ENCODE measurements at places on chromosomes 3 and 15.
A peak's percentile ranks its signal among the peaks of the same experiment; 100 is the strongest.

GRCh38 chr15:92452143-92452542 is 58.5 kb downstream of the ST8SIA2 start:
- no peaks in the 10 kb centered on the region for H3K36me3 ChIP-seq
- H3K4me1 ChIP-seq = no peaks in the 10 kb centered on the region
- no peaks in the 10 kb centered on the region for H3K27me3 ChIP-seq
- no peak overlapping the region for H3K27ac ChIP-seq

GRCh38 chr3:166837535-166837934 is 542.6 kb downstream of the ZBBX start:
- no peaks in the 10 kb centered on the region for H3K36me3 ChIP-seq
- H3K27ac ChIP-seq = no peak overlapping the region
- no peak overlapping the region for H3K4me3 ChIP-seq
- no peaks in the 10 kb centered on the region for H3K4me1 ChIP-seq
- DNase-seq = no peak

- no peak for DNase-seq
- H3K4me3 ChIP-seq = no peak overlapping the region
- H3K27me3 ChIP-seq = peaks cover 7% of the 10 kb centered on the region
- H3K36me3 ChIP-seq = no peaks in the 10 kb centered on the region
Observed at GRCh38 chr3:9019259-9019961, 56.1 kb upstream of the RAD18 start.

- H3K27me3 ChIP-seq = peaks cover 15% of the 10 kb centered on the region
- H3K36me3 ChIP-seq = no peaks in the 10 kb centered on the region
Observed at GRCh38 chr15:52114261-52115055, 1.9 kb upstream of the BCL2L10 start.

GRCh38 chr3:169227911-169228310 is 435.6 kb downstream of the MECOM start:
- no peaks in the 10 kb centered on the region for H3K36me3 ChIP-seq
- no peak for DNase-seq
- no peaks in the 10 kb centered on the region for H3K4me1 ChIP-seq
- H3K4me3 ChIP-seq = no peak overlapping the region
- no peak overlapping the region for H3K27ac ChIP-seq

DNA sequence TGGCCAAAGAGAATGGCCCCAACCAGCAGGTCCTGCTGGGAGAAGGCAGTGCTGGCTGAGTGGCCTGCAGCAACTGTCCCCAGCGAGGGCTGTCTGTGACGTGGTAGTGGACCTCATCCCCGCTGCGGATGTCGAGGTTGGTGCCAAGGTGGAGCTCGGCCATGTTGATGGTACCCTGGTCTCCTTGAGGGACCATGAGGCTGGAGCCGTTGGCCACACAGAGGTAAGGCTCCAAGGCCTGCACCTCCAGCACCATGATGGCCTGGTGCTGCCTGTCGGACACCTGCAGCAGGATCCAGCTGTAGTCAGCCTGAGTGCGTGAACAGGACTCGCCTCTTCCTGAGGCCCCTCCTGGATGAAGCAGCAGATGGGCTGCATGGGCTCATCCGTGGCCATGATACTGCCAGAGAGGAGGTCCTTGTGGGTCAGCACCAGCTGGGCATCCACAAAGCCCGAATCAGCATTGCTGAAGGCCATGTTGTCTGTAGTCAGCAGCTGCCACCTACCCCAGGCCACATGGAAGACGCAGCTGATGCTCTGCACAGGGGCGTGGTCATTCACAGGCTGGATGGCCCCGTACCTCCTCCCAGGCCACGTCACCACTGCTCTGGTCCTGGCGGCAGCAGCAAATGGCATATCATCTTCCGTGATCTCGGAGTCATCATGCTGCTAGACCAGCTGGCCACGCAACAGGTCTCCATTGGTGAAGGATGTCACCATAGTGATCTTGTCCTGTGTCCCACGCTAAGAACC is 167.5 kb downstream of the GOLGA6L4 start:
- no peaks in the 10 kb centered on the region for H3K36me3 ChIP-seq
- H3K27ac ChIP-seq = no peak overlapping the region
- no peaks in the 10 kb centered on the region for H3K27me3 ChIP-seq
- no peak overlapping the region for H3K4me3 ChIP-seq
- no peaks in the 10 kb centered on the region for H3K4me1 ChIP-seq

DNA sequence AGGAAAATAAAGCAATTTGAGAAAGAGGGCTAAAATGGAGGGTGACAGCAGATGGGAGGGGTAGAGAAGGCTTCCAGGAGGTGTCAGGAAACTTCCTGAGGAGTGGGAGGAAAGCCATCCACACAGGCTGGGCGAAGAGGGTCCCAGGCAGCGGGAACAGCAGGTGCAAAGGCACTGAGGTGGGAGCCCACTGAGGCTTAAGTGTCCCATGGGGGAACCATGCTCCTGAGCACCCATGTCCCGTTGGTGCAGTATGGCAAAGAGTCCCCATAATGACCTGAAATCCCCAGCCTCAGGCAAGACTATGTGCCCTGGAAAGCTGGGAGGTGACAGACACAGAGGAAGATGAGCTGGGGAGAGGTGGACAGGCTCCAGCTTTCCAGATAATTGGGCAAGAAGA is 30.0 kb downstream of the CFAP100 start:
- H3K4me1 ChIP-seq = no peaks in the 10 kb centered on the region
- H3K27ac ChIP-seq = no peak overlapping the region
- no peaks in the 10 kb centered on the region for H3K27me3 ChIP-seq
- no peak overlapping the region for H3K4me3 ChIP-seq
- peaks cover 16% of the 10 kb centered on the region for H3K36me3 ChIP-seq

DNA sequence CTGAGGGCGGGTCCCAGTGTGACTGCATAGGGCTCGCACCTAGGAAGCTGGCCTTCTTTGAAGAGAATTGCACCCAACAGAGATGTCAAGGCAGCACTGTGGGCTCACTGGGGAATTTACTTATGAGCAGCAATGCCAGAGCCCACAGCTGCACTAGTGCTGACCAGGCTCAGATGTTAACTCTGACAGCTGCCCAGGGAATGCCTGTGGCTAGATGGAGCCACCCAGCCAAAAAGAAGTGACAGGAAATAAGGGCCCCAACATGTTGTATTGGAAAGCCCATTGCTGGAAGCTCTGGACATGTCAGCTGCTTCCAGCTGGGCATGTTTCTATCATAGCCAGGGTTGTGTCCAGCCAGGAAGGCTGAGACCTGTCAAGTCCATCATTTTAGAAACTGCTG is 90.9 kb upstream of the ZNF280D start:
- H3K27ac ChIP-seq = no peak overlapping the region
- no peaks in the 10 kb centered on the region for H3K27me3 ChIP-seq
- no peaks in the 10 kb centered on the region for H3K36me3 ChIP-seq
- H3K4me1 ChIP-seq = peaks cover 4% of the 10 kb centered on the region

GRCh38 chr3:29552051-29552450 is 271.2 kb downstream of the RBMS3 start:
- no peak overlapping the region for H3K4me3 ChIP-seq
- no peak for DNase-seq
- no peaks in the 10 kb centered on the region for H3K4me1 ChIP-seq
- peaks cover 6% of the 10 kb centered on the region for H3K27me3 ChIP-seq
- H3K27ac ChIP-seq = no peak overlapping the region

- H3K4me1 ChIP-seq = no peaks in the 10 kb centered on the region
- no peak for DNase-seq
- no peak overlapping the region for H3K27ac ChIP-seq
- H3K4me3 ChIP-seq = no peak overlapping the region
- peaks cover 32% of the 10 kb centered on the region for H3K36me3 ChIP-seq
Observed at GRCh38 chr15:49315391-49315823, 107.6 kb upstream of the FGF7 start.

GRCh38 chr3:127651516-127652172 is 21.1 kb upstream of the ABTB1 start:
- H3K4me1 ChIP-seq = no peaks in the 10 kb centered on the region
- H3K4me3 ChIP-seq = no peak overlapping the region
- H3K27ac ChIP-seq = no peak overlapping the region
- H3K27me3 ChIP-seq = no peaks in the 10 kb centered on the region

GRCh38 chr3:197244751-197245150 is 53.7 kb downstream of the DLG1 start:
- H3K4me3 ChIP-seq = no peak overlapping the region
- H3K27me3 ChIP-seq = no peaks in the 10 kb centered on the region
- no peak overlapping the region for H3K27ac ChIP-seq
- DNase-seq = no peak
- peaks cover 10% of the 10 kb centered on the region for H3K4me1 ChIP-seq
- H3K36me3 ChIP-seq = peaks cover 59% of the 10 kb centered on the region

- H3K27ac ChIP-seq = peak overlapping the region; percentile 34
- H3K4me1 ChIP-seq = peaks cover 15% of the 10 kb centered on the region
- H3K36me3 ChIP-seq = no peaks in the 10 kb centered on the region
- no peaks in the 10 kb centered on the region for H3K27me3 ChIP-seq
- no peak for DNase-seq
- H3K4me3 ChIP-seq = no peak overlapping the region
Observed at GRCh38 chr3:102135316-102135715, 286.0 kb downstream of the NFKBIZ start.

DNA sequence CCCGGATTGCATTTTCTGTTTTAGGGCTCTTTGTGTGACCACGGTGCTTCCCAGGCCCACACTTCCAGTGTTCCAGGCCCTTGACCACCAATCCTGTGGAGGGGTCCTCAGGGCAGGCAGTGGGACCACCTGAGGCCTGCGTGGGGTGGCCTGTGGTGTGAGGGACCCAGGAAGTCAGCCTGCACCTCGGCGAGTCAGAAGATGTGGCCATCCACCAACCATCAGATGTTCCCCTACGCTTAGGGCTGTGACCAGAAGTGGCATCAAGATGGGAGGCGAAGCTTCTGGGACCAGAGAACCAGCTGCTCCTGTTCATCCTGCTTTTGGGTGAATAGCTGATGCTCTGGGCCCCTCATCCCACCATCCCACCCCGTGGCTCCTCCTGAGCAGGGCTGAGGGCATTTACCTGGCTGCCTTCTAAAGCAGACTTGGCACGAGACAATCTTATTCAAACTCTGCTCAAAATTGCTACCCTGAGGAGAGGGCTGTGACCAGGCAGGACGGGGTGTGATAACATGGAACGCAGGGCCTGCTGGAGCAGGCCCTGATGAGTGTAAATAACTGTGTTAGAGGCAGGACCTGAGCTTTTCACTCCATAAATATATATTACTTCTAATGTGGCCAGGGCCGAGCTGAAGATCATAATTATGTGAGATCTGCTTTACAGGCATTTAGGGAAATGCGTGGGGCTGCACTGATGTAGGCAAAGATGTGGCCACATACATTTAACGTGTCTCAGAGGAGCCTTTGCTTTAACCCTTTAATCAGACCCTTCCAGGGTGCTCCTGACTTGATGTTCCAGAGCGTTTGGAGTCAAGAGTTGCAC is 28.8 kb downstream of the SMAD3 start:
- no peak for DNase-seq
- H3K4me1 ChIP-seq = peaks cover 87% of the 10 kb centered on the region
- peak overlapping the region; percentile 99 for H3K27ac ChIP-seq
- H3K27me3 ChIP-seq = no peaks in the 10 kb centered on the region

GRCh38 chr3:61595826-61596225 is 34.5 kb downstream of the PTPRG start:
- H3K27ac ChIP-seq = no peak overlapping the region
- peaks cover 4% of the 10 kb centered on the region for H3K27me3 ChIP-seq
- H3K4me3 ChIP-seq = no peak overlapping the region
- no peaks in the 10 kb centered on the region for H3K36me3 ChIP-seq

GRCh38 chr3:55489798-55490132 is 2.7 kb upstream of the WNT5A start:
- H3K27me3 ChIP-seq = peaks cover 76% of the 10 kb centered on the region
- peaks cover 27% of the 10 kb centered on the region for H3K4me1 ChIP-seq
- no peak overlapping the region for H3K27ac ChIP-seq
- DNase-seq = no peak
- H3K4me3 ChIP-seq = no peak overlapping the region
- peaks cover 8% of the 10 kb centered on the region for H3K36me3 ChIP-seq

DNA sequence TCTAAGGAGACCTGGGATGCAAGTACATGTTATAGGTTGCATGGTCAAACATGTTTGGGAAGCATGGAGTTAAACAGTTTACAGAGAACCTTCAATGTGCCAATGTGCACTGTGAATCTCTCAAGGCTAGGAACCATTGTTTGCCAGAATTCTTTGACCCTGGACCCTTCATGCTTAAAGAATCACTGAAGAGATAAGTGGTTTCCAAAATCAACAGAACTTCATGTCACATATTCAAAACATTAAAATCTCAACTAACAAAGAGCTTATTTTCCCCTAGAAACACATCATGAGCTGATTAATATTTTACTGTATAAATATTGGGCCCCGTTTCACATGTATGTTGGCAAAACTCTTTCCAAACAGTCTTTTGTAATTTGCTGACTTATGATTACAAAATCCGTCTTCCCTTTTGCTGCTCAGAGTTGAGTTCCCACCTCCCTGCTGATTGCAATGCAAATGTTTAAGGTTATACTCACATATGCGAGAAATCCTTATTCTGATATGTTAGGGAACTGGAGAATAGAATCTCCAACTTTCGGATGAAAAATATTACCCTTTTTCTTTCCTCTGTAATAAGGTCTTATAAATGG is 380.2 kb downstream of the DIPK2A start:
- H3K27ac ChIP-seq = no peak overlapping the region
- H3K27me3 ChIP-seq = peaks cover 3% of the 10 kb centered on the region
- no peak overlapping the region for H3K4me3 ChIP-seq
- no peaks in the 10 kb centered on the region for H3K36me3 ChIP-seq
- no peaks in the 10 kb centered on the region for H3K4me1 ChIP-seq
- no peak for DNase-seq

GRCh38 chr3:126945171-126945721 is 37.7 kb upstream of the PLXNA1 start:
- no peaks in the 10 kb centered on the region for H3K27me3 ChIP-seq
- H3K4me3 ChIP-seq = no peak overlapping the region
- H3K27ac ChIP-seq = no peak overlapping the region
- H3K4me1 ChIP-seq = peaks cover 71% of the 10 kb centered on the region
- DNase-seq = no peak

- H3K27me3 ChIP-seq = no peaks in the 10 kb centered on the region
- no peaks in the 10 kb centered on the region for H3K36me3 ChIP-seq
- no peak overlapping the region for H3K27ac ChIP-seq
- no peaks in the 10 kb centered on the region for H3K4me1 ChIP-seq
- no peak overlapping the region for H3K4me3 ChIP-seq
Observed at GRCh38 chr3:168472783-168473182, 377.1 kb upstream of the GOLIM4 start.

DNA sequence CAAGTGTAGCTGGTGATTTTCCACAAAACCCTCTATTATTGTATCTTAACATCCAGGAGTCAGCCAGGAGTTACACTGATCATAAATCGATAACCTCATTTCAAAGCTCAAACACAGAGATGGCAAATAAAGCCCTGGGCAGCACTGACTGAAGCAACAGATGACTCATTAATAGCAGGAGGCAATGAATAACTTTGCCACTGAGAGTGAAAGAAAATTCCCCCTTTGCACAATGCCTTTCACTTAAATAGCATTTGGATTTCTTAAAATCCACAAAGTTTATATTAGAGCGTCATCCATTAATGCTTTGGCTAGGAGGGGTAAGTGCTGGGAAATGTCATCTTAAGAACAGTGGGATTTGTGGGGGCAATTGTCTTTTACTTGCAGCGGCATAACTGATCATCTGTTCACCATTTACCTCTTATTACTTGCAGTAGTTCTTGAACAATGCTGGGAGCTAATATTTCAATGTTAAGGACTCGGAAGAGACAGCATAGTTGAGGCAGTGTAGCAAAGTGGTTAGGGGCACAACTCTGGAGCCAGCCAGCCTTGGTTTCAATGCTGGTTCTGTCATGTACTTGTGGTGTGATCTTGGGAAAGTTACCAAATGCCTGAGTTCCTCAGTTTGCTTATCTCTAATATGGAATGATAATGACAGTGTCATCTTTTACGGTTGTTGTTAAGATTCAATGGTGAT is 630.4 kb upstream of the TBL1XR1 start:
- H3K27me3 ChIP-seq = no peaks in the 10 kb centered on the region
- no peak overlapping the region for H3K27ac ChIP-seq
- H3K4me1 ChIP-seq = no peaks in the 10 kb centered on the region
